Osteocyte (in vitro differentiated cells): ENCODE measurements at places on chromosomes 1 and 21. TPM values are rescaled to one million over a fixed set of nuclear protein-coding genes. Genes with fewer than 3 reads are reported as not detected.

GRCh38 chr21:42414928-42415769 is 11.4 kb downstream of the UBASH3A start:
- no peaks in the 10 kb centered on the region for H3K36me3 ChIP-seq
- H3K27ac ChIP-seq: no peak overlapping the region
- no peak overlapping the region for H3K4me3 ChIP-seq
- H3K4me1 ChIP-seq: peaks cover 5% of the 10 kb centered on the region

Gene CASZ1
- total RNA-seq: 1.2 and 1.8 TPM in 2 replicates

Gene GOLT1A
- total RNA-seq: not detected in 2 replicates

GRCh38 chr1:91124290-91124985 is 102.6 kb upstream of the ZNF644 start:
- no peak for DNase-seq
- H3K36me3 ChIP-seq: no peaks in the 10 kb centered on the region
- no peak overlapping the region for H3K4me3 ChIP-seq
- no peaks in the 10 kb centered on the region for H3K4me1 ChIP-seq

Gene HPCAL4
- total RNA-seq: not detected in 2 replicates

- no peaks in the 10 kb centered on the region for H3K36me3 ChIP-seq
- no peak overlapping the region for H3K27ac ChIP-seq
- H3K27me3 ChIP-seq: no peaks in the 10 kb centered on the region
- DNase-seq: no peak
- no peak overlapping the region for H3K4me3 ChIP-seq
Observed at GRCh38 chr1:29289493-29289892, 53.2 kb downstream of the PTPRU start.

Gene TRIM45
- 5.0 and 6.3 TPM in 2 replicates for total RNA-seq

- H3K27me3 ChIP-seq: no peaks in the 10 kb centered on the region
- DNase-seq: no peak
- H3K27ac ChIP-seq: no peak overlapping the region
Observed at GRCh38 chr21:35637431-35637830, 422.9 kb downstream of the SETD4 start.

- H3K27me3 ChIP-seq: no peaks in the 10 kb centered on the region
- H3K36me3 ChIP-seq: peaks cover 33% of the 10 kb centered on the region
- peak overlapping the region; percentile 99 for H3K27ac ChIP-seq
- H3K4me1 ChIP-seq: peaks cover 72% of the 10 kb centered on the region
Observed at GRCh38 chr1:60130703-60131102, 57.1 kb upstream of the C1orf87 start.

- peaks cover 36% of the 10 kb centered on the region for H3K4me1 ChIP-seq
- no peak for DNase-seq
- H3K4me3 ChIP-seq: no peak overlapping the region
- peaks cover 12% of the 10 kb centered on the region for H3K27me3 ChIP-seq
- no peak overlapping the region for H3K27ac ChIP-seq
- H3K36me3 ChIP-seq: no peaks in the 10 kb centered on the region
Observed at GRCh38 chr1:226604560-226605317, 56.2 kb downstream of the STUM start.

GRCh38 chr1:39117899-39118450 is 86.5 kb upstream of the MACF1 start:
- no peaks in the 10 kb centered on the region for H3K27me3 ChIP-seq
- DNase-seq: no peak
- peaks cover 12% of the 10 kb centered on the region for H3K4me1 ChIP-seq
- no peak overlapping the region for H3K4me3 ChIP-seq

GRCh38 chr1:182217071-182217470 is 155.6 kb upstream of the ZNF648 start:
- no peaks in the 10 kb centered on the region for H3K27me3 ChIP-seq

Gene BCL10
- total RNA-seq: 27.9 and 29.0 TPM in 2 replicates

DNA sequence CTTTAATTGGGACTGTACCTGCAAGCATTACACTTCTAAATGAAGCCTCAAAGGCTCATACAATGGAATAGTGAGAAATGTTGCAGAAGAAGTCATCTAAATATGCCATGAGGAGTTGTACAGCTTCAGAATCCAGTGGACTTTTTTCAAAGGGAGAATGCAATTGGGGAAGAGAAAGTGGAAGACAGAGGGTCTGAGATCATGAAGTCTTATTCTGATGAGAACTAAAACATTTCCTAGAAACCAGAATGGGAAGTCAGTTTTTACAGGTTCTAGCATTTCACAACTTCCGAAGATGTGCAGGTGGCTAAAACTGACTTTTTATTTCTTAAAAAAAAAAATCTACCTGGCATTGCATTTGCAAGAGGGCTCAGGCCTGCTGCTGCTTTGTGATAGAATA is 424.4 kb upstream of the RUNX1 start:
- no peak overlapping the region for H3K27ac ChIP-seq
- no peaks in the 10 kb centered on the region for H3K27me3 ChIP-seq
- H3K4me1 ChIP-seq: peaks cover 33% of the 10 kb centered on the region
- H3K4me3 ChIP-seq: no peak overlapping the region
- no peak for DNase-seq
- no peaks in the 10 kb centered on the region for H3K36me3 ChIP-seq

GRCh38 chr1:222644636-222644980 is 26.7 kb downstream of the MIA3 start:
- peak overlapping the region; percentile 96 for H3K4me3 ChIP-seq
- peak overlapping the region; percentile 100 for H3K27ac ChIP-seq
- H3K36me3 ChIP-seq: peaks cover 16% of the 10 kb centered on the region
- DNase-seq: no peak
- peaks cover 26% of the 10 kb centered on the region for H3K4me1 ChIP-seq
- no peaks in the 10 kb centered on the region for H3K27me3 ChIP-seq

DNA sequence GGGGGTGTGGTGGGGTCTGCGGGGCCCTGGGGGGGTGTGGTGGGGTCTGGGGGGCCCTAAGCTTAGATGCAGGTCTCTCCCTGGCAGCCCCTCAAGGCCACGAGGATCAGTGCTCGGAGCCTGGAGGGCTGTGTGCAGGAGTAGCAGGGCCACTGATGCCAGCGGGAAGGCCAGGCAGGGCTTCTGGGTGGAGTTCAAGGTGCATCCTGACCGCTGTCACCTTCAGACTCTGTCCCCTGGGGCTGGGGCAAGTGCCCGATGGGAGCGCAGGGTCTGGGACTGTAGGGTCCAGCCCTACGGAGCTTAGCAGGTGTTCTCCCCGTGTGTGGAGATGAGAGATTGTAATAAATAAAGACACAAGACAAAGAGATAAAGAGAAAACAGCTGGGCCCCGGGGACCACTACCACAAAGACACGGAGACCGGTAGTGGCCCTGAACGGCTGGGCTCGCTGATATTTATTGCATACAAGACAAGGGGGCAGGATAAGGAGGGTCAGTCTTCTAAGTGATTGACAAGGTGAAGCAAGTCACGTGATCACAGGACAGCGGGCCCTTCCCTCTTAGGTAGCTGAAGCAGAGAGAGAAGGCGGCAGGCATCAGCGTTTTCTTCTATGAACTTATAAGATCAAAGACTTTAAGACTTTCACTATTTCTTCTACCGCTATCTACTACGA is 8.7 kb downstream of the RNF223 start:
- no peak for DNase-seq
- no peaks in the 10 kb centered on the region for H3K36me3 ChIP-seq
- H3K27ac ChIP-seq: no peak overlapping the region
- no peaks in the 10 kb centered on the region for H3K27me3 ChIP-seq

GRCh38 chr1:230219174-230220067 is 152.4 kb downstream of the GALNT2 start:
- H3K27ac ChIP-seq: no peak overlapping the region
- H3K36me3 ChIP-seq: peaks cover 5% of the 10 kb centered on the region
- peaks cover 50% of the 10 kb centered on the region for H3K4me1 ChIP-seq
- no peak overlapping the region for H3K4me3 ChIP-seq
- DNase-seq: no peak

DNA sequence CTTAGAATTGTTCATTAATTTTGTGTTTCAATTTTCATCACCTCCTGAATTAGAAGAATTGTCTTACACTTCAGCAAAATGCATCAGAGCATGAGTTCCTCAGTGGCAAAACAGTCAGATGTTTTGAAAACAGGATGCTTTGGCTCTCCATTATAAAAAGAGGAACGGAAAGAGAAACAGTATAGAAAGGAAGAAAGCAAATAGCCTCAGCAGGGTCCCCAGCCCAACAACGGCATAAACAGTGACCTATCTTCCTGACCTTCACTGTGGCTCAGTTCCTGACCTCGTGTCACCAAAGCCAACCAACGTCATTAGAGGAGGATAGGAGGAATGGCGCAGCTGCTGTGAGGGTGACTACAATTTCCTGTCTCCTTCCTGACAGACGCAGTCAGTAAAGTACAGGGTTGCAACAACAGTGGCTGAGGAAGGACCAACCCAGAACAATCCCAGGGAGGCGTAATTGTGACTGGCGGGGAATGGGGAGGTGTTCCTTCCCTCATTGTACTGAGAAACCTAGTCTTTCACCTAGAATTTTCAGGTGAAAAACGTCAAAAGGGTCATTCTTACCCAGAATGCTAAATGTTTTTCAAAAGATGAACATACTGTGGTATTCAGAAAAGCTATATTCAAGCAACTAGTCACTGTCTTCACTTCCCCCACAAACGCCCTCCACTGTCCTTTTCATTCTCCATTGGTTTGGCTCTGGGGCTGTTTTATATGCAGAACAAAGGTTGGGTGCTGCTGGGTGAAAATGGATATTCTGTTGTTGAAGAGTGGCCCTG is 197.9 kb upstream of the SGIP1 start:
- no peak for DNase-seq
- H3K36me3 ChIP-seq: peaks cover 31% of the 10 kb centered on the region

- H3K27ac ChIP-seq: no peak overlapping the region
- no peaks in the 10 kb centered on the region for H3K36me3 ChIP-seq
- H3K27me3 ChIP-seq: peaks cover 8% of the 10 kb centered on the region
- no peak overlapping the region for H3K4me3 ChIP-seq
Observed at GRCh38 chr1:206816390-206817287, 44.3 kb upstream of the IL10 start.

Gene EDARADD
- 0.34 and 0.59 TPM in 2 replicates for total RNA-seq

Gene INSRR
- total RNA-seq: 0.08 and 0.21 TPM in 2 replicates

Gene TAS1R1
- total RNA-seq: not detected in 2 replicates

- H3K4me3 ChIP-seq: no peak overlapping the region
- peaks cover 6% of the 10 kb centered on the region for H3K36me3 ChIP-seq
- H3K27ac ChIP-seq: no peak overlapping the region
- H3K4me1 ChIP-seq: no peaks in the 10 kb centered on the region
Observed at GRCh38 chr1:182795563-182796228, 6.1 kb downstream of the NPL start.

GRCh38 chr1:221829327-221830015 is 87.6 kb upstream of the DUSP10 start:
- H3K27ac ChIP-seq: peak overlapping the region; percentile 74
- H3K4me1 ChIP-seq: peaks cover 43% of the 10 kb centered on the region
- no peak for DNase-seq

DNA sequence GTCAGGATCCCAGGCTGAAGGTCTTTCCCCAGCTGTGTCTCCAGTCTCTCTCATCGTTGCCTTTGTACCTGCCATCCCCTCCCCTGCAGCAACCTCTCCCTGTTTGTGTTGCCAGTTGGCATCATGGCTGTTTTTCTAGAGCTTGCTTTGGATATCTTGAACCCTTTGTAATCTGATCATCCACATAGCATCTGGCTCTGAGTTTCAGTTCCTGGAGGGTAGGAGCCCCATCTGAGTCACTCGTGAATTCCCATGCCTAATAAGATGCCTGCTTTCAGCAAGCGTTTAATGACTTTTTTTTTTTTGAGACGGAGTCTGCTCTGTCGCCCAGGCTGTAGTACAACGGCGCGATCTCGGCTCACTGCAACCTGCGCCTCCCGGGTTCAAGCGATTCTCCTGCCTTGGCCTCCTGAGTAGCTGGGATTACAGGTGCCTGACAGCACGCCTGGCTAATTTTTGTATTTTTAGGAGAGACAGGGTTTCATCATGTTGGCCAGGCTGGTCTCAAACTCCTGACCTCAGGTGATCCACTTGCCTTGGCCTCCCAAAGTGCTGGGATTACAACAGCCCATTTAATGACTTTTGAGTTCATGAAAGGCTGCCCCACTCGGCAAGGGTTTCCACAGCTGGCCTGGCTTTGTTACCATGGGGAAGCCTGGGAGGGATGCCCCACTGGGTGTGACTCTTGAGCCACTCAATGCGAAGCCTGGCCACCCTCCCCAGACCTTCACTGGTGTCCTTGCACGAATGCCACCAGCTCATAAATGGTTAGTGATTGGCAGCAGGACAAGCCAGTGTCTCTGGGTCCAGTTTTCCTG is 11.9 kb downstream of the ALPL start:
- H3K36me3 ChIP-seq: no peaks in the 10 kb centered on the region
- no peak overlapping the region for H3K27ac ChIP-seq
- DNase-seq: no peak

Gene RNU1-2
- 2,650 and 2,859 TPM in 2 replicates for total RNA-seq

DNA sequence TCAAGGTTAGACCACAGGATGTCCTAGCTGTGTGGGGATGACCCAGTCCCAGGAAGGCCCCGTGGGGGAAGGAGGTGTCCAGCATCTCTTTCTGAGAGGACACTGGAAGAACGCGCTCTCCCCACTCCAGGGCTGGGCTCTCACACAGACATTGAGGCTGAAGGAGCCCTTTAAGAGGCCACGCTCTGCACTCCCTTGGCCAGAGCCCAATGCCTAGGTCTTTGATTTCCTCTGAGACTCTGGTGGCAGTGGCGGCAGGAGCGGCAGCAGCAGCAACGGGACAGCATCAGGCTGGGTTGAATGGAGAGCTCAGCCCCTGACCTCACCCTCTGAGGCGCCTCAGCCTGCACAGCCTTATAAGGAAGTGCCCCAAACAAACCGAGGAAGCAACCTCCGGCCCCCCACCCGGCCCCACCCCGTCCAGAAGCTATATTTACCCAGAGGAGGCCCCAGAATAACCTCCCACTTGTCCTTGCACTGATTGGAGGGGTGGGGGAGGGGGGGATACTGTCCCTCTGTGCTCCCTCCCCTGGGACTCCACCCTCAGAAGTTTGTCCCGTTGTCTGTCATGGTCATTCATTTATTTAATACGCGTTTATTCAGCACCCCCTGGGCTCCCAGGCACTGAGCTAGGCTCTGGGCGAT is 12.3 kb downstream of the NES start:
- peaks cover 70% of the 10 kb centered on the region for H3K4me1 ChIP-seq
- no peaks in the 10 kb centered on the region for H3K27me3 ChIP-seq
- DNase-seq: no peak
- no peaks in the 10 kb centered on the region for H3K36me3 ChIP-seq
- no peak overlapping the region for H3K27ac ChIP-seq
- no peak overlapping the region for H3K4me3 ChIP-seq

DNA sequence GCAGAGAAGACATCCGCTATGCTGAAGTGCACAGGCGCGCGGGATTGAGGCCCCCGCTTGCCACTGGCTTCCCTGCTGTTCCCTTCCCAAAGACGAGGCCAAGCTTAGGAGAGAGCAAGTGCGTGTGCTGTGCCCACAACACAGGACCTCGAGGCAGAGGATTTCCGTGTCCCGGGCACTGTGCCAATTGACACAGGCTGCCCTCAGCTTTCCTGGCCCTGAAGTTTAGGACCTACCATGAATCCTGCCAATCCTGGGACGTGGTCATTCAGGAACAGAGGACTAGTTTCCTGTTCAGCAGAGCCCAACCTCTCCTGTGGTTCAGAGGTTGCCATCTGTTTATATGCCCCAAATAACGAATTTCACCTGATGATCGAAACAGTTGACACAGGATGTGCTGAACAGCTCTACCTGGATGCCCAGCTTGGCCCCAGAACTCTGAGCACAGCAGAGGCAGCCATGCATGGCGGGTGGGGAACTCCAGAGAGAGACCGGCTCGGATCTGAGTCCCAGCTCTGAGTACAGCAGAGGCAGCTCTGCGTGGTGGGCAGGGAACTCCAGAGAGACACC is 22.0 kb downstream of the SLC37A1 start:
- H3K4me1 ChIP-seq: peaks cover 2% of the 10 kb centered on the region
- H3K27me3 ChIP-seq: no peaks in the 10 kb centered on the region
- H3K4me3 ChIP-seq: no peak overlapping the region
- H3K27ac ChIP-seq: no peak overlapping the region
- DNase-seq: no peak
- peaks cover 3% of the 10 kb centered on the region for H3K36me3 ChIP-seq

Gene C1orf115
- total RNA-seq: 5.6 and 5.9 TPM in 2 replicates
